DMS79 treated with DMSO at 0.1 percent for 48 hours (cell line): ENCODE measurements at places on chromosomes 12 and 14.

- DNase-seq = no peak
These were observed 39.8 kb downstream of the SAMD4A start for GRCh38 chr14:54606631-54607133.

DNA sequence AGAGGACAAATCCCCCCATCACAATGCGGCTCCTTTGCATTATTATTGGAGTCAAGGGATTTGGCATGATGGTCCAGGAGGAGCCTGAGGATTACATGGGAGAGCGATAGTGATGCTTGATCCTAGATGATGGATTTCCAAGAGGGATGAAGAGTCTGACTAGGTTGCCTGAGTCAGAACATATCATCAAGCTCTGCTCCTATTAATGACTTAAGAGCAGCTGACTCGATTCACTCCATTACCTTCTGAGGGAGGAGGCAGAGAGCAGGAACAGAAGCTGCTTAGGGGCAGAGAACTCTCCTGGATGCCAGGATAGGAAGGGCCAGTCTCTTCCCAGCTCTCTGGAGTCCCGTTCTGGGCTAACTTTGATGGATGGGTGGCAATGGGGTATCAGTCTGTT lies 54.0 kb upstream of the CISTR start:
- no peak for DNase-seq

DNA sequence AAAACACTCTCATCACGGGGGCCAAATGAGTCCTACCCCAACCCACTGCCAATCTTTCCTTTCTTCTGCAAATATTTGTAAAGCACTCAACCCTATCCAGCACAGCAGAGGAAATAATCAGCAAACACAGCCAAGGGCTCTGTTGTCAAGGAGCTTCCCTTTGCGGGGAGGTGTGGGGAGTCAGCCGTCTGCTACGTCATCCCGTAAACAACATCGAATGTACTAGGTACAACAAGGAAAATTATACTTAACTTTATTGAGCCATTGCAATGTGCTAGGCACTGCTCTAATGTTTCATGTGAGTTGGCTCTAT lies 22.8 kb downstream of the TMEM63C start:
- DNase-seq = peak; percentile 100

- DNase-seq = no peak
These were observed 30.2 kb downstream of the ACTN1 start for GRCh38 chr14:68948686-68949600.

DNA sequence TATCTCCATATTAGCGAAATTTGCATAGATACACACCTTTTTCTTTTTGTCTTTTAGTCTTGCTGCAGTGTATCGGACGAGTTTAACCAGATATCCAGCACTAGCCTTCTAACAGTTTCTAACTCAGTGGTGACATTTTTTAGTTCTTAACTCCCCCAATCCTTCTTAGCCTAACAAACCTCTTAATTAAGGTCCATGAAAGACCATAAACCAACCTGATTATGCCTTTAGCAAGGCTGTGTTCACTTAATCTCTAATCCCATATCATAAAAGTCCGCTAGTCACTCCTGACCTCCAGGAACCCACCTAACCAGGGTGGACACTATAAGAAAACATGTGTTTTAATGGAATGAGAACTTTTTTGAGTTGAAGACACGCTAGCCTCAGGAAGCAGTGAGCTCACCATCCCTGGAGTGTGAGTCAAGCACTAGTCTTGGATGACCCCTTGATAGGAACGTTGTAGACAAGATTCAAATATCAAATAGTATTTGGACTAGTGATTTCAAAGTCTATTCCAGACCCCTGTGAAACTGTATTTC lies 9.5 kb downstream of the CDKN1B start:
- DNase-seq = peak; percentile 70

DNA sequence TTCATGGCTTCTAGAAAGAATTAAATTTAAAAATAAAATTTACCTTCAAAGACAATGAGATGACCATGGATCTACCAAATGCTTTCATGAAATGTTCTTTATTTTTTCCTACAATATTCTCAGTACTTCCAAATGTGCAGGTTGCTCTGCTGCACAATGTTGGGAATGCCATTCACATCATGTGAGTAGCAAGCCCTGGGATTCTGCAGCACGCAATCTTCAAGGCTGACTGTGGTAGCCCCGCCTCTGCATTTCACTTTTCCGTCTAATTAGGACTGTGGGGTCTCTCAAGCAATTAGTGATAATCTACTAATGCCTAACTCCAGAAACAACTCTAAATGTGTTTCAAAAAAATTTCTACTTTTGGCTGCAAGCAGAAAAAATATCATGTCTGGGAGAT lies 13.7 kb upstream of the NTN4 start:
- no peak for DNase-seq

DNA sequence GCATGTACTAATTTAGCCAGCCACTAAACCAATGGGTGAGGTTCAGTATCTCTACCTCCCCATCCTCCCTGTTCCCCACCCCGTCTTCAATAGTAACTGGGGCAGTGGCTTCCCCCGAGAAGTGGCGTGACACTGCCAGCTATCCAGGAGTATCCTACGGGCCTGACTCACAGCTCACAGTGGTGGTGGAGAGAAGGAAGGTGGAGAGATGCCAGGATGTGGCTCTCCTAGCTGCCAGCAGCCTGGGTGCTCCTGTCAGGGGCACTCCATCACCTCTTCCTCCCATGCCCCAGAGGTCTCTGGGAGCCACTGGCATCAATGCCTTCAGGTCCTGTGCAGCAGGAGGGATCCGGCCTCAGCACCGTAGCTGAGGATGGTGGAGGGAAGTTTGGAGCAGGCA lies 49.0 kb downstream of the TSPAN11 start:
- no peak for DNase-seq

- peak; percentile 82 for DNase-seq
These were observed 45.6 kb downstream of the RNFT2 start for GRCh38 chr12:116783525-116784237.

- DNase-seq = no peak
These were observed 172.7 kb downstream of the APAF1 start for GRCh38 chr12:98817742-98818141.

- no peak for DNase-seq
These were observed 5.3 kb upstream of the SERPINA5 start for GRCh38 chr14:94575730-94576585.
